ENCODE measurements at places on chromosomes 2 and 18. TPM values are rescaled to one million over a fixed set of nuclear protein-coding genes. Genes with fewer than 3 reads are reported as not detected.

GRCh38 chr2:167293172-167293781 is 405.0 kb downstream of the XIRP2 start:
- peak; percentile 66 for DNase-seq

GRCh38 chr18:65235966-65236624 is 514.7 kb upstream of the CDH7 start:
- no peak for DNase-seq

GRCh38 chr2:82740527-82740926 is 1718.6 kb downstream of the SUCLG1 start:
- no peak for DNase-seq

- no peak for DNase-seq
Measured at GRCh38 chr2:58899692-58900091, 658.6 kb upstream of the FANCL start.

DNA sequence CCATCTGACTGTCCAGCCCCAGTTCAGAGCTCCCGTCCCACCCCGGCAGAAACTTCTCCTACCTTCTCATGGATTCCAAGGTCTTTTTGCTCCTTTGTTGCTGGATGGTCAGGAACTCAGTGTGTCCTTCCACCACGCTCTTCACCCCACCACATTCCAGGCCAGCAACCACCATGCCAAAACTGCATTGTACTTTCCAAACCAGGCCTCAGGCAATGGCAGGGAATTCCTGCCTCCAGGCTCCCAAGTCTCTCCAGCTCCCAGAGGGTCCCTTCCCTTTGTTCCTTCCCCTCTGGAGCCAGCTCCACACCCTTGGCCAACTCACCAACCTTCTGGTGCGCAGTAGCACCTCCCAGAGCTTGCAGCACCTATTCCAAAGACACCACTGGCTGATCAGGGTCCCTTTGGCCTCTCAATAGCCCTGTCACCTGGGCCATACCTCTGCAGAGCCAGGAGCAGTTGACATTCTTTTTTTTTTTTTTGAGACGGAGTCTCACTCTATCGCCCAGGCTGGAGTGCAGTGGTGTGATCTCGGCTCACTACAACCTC is 8.1 kb downstream of the CHMP1B start:
- peak; percentile 33 for DNase-seq

The DIS3L2 gene
- 21.6 TPM for total RNA-seq

The MTHFD2 gene
- total RNA-seq, result 260 TPM
